IPS DF 19.7 (cell line): ENCODE measurements at places on chromosomes 7 and 10.

- DNase-seq, result no peak
Measured at GRCh38 chr7:44678471-44679179, 70.0 kb upstream of the ZMIZ2 start.

DNA sequence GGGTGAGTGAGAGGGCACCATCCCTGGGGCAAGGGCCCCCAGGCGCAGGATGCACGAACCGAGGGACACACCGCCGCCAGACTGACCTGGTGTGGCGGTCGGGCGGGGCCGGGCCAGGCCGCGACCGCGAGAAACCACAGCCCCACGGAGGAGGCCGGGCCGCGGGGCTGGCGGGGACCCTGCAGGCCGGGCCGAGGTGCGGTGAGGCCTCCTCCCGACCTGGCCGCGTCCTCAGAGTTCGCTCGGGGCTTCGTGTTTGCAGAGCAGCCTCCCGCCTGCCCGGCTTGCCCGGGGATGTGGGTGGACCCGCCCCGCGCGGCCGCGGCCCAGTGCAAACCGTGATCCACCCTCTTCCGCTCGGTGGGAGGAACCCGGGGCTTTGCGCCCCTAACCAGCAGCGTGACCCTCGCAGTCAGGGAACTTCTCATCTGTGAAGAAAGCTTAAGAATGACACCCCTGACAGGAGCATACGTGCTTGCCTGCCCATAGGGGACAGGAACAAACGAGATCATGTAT lies 20.6 kb upstream of the HOXA13 start:
- DNase-seq, result no peak

GRCh38 chr10:79069325-79070080 lies 737 bp downstream of the ZMIZ1 start:
- no peak for DNase-seq

DNA sequence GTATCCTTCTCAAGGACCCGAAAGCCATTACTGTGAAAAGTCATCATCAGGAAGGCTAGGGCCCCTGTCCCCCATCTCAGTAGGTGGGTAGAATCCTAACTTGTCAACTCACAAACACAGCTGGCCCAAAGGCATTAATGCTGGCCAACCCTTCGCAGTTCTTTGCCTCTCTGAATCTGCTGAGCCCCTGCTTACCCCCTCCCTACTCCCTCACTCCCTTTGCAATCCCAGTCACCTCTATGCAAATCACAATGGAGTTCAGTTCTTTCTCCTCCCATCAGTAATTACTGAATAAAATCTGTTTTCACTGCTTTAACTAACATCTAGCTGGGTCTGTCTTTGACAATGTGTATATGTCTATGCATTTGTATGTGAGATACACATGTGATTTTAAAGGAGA lies 38.1 kb upstream of the AOAH start:
- no peak for DNase-seq

DNA sequence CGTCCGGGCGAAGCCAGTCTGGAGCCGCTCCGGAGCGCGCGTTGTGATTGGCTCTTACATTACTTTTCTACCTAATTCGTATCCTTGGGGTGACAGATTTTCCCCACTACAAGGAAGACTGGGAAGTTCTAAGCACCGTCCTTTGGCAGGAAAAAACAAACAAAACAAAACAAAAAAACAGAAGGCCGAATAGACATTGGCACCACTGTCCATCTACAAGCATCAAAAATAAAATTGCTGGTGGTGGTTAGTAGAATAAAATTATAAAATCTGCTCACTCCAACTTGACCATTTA lies 651 bp upstream of the SKAP2 start:
- DNase-seq, result no peak

DNA sequence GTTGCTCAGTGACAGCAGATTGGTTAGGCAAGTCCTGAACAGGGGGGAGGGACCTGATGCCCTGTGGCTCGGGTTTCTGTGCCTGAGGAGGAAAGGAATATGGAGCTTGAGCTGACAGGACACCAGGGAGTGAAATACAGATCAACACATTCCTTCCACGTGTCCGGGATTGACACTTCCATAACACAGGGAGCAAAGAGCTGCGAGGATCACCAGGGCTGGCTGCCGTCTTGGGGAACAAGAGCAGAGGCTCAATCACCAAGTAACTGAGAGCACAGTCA lies 36.7 kb upstream of the EFCAB10 start:
- no peak for DNase-seq

DNA sequence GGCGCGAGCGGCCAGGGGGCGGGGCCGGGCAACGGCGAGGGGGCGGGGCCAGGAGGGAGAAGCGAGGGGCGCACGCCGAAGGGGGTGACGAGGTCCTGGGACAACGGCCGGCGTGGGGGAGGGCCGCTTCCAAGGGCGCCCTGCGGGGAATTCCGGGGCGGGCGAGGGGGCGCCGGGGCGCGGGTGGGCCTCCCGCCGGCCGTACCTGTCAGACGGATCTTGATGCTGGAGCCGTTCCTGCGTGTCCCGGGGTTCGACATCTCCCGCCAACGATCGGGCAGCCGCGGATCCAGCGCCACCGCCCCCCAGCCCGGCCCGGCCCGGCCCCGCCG lies 421 bp downstream of the SMURF1 start:
- no peak for DNase-seq

DNA sequence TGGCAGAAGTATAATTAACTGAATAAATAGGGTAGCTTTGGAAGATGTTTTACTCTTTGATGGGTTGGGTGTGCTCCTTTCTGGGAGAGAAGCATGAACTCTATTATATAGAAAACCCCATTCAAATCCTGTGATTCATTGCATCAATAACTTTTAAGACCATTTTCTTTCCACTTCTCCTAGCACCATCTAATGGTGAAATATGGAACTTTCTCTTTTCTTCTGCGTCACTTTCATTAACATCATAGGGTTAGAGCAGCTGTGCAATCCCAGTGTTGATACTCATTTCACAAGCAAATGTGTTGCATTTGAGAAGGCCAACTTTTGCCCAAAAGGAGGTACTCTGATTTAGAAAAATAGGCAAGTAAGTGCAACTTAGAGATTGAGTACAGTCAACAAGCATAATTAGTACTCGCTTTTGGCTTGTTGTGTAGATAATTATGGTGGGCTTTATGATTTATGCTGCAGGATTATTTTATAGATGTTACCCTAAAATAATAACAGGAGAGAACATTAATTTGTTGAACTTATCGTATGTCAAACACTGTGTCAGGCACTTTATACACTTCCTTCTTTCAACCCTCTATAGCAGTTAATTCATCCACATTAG lies 92.9 kb downstream of the CPED1 start:
- DNase-seq, result no peak

- DNase-seq, result no peak
Measured at GRCh38 chr7:1892011-1892965, 222.2 kb downstream of the ELFN1 start.

- no peak for DNase-seq
Measured at GRCh38 chr10:37687581-37687980, 169.8 kb downstream of the ZNF248 start.

- no peak for DNase-seq
Measured at GRCh38 chr7:28729727-28730126, 228.4 kb downstream of the TRIL start.

- DNase-seq, result no peak
Measured at GRCh38 chr7:99368750-99369389, 5.7 kb upstream of the ARPC1B start.
